GOT3 (cell line): ENCODE measurements at places on chromosomes 7 and 10.

- no peak for DNase-seq
Observed at GRCh38 chr10:107919626-107920235, 755.2 kb upstream of the SORCS1 start.

GRCh38 chr7:2521341-2521745, 1.8 kb downstream of the LFNG start:
- DNase-seq = no peak

DNA sequence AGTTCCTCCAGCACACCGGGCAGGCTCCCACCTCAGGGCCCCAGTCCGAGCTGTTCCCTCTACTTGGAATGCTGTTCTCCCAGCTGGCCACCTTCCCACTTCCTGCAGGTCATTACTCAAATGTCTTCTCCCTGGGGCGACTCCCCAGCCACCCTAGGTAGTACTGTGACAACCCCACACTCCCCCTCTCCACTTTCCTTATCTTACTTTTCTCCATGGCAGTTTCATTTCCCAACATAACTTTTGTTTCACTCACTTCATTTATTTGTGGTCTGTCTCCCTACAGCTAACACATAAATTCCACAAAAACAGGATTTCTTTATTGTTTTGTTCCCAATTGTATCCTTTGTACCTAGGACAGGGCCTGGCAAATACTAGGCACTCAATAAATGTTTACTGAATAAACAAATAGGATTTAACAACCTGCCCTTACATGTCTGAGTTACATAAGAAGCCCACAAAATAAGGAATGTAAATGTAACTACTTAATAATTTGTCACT, 76.5 kb downstream of the JAZF1 start:
- DNase-seq = no peak

- DNase-seq = no peak
Observed at GRCh38 chr7:39589323-39590111, 23.3 kb downstream of the YAE1 start.

- no peak for DNase-seq
Observed at GRCh38 chr10:93993782-93994437, at the start of gene PLCE1. Gene PLCE1 (plus strand): TSS chr10:93993931. CDS start chr10:94031047, 37,116 bp downstream.

- no peak for DNase-seq
Observed at GRCh38 chr7:53209129-53209528, 173.7 kb downstream of the POM121L12 start.

DNA sequence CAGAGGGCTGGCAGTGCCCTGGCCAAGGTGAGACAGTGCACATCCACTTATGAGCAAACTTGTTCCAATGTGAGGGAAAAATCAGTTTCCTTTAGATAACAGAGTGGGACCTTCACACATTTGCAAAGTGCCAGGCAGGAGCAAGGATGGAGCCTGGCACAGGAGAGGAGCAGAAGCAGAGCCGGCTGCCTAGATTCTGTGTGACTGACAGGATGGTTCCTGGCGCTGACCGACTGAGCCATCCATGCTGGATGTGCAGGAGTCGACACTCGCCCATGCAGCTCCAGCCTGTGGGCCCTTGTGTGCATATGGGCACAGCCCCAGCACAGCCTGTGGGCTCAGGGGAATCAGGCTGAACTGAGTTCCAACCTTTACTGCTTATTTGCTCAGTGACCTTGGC, 346.5 kb downstream of the GRID1 start:
- DNase-seq = no peak

GRCh38 chr7:116583653-116584052, 58.8 kb downstream of the CAV1 start:
- DNase-seq = no peak

DNA sequence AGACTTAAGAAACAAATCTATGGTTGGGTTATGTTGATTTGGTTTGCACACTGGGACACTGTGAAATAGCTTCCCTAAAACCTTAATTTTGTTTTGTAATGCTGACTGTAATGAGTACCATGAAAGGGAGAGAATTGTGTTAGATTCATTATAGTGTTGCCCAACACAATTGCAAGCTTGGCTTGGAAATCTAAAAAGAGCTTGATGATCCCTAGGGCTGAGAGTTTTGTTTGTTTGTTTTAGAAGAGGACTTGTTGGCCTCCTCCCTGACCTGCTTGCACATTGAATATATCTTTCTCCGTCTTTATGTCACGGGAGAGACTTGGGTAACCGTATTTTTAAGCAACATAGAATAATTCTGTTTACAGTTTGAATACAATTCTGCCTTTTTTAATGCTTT, 410.1 kb downstream of the ARL4A start:
- no peak for DNase-seq

GRCh38 chr10:99676895-99677294, 17.6 kb downstream of the ENTPD7 start:
- DNase-seq = no peak

GRCh38 chr7:24936121-24936824, 43.7 kb downstream of the OSBPL3 start:
- DNase-seq = no peak

DNA sequence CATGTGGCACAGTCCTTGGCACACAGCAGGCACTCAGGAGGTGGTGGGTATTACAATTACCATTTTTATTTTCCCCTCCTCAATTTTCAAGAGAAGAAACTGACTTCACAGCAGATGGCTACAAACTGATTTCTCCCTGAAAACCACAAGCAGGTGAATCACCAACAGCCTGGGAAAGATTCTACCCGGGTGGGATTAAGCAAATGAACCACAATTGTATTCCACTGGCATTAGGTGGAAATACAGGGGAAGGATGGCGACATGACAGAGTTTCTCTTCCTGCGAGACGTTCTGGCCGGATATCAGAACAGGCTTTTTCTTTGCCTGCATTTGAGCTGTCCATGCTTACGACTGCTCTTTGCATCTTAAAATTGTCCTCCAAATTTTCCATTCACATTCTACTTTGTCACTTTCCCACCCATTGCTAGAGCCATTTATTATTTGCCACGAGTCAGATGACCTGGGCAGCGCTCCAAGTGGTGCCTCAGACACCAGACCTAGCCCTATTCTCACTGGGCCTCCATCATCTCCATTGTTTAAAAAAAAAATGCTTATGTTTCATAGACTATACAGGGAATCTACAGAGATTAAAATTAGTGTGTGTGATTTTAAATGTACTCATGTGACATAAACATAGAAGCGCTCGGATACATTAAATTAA, 4.6 kb downstream of the DENND11 start:
- DNase-seq = no peak

DNA sequence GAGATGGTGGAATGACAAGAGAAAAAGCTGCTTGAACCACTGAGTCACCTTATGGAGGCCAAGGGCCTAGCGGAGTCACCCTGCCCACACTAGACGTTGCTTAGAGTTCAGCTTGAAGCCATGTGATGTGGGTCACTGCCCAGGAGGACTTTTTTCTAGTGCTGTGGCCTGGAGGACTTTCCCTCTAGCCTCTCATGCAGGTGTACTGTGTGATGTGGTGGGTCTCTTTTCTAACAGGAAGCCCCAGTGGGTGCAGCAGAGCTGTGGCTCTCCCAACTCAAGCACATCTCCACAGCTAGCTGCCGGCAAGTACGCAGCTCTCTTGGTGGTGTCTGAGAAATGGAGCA, 13.6 kb downstream of the POR start:
- DNase-seq = no peak

GRCh38 chr10:49243139-49243538, 54.9 kb upstream of the TMEM273 start:
- no peak for DNase-seq

- no peak for DNase-seq
Observed at GRCh38 chr7:39647816-39648215, 24.4 kb downstream of the RALA start.

DNA sequence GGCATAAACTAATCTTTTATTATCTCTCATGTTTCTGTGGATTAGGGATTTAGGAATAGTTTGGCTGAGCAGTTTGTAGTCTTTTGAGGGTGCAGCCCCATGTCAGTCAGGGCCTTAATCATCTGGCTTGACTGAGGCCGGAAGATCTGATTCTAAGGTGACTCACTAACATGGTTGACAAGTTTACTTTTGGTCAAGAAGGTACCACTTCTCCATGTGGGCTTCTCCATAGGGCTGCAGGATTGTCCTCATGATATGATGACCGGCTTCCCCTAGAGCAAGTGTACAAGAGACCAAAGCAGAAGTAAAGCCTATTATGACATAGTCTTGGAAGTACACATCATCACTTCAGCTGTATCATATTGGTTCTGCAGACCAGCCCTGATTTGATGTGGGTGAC, 45.9 kb upstream of the OIT3 start:
- DNase-seq = no peak

- DNase-seq = no peak
Observed at GRCh38 chr7:116197360-116197759, 13.0 kb upstream of the TES start.

DNA sequence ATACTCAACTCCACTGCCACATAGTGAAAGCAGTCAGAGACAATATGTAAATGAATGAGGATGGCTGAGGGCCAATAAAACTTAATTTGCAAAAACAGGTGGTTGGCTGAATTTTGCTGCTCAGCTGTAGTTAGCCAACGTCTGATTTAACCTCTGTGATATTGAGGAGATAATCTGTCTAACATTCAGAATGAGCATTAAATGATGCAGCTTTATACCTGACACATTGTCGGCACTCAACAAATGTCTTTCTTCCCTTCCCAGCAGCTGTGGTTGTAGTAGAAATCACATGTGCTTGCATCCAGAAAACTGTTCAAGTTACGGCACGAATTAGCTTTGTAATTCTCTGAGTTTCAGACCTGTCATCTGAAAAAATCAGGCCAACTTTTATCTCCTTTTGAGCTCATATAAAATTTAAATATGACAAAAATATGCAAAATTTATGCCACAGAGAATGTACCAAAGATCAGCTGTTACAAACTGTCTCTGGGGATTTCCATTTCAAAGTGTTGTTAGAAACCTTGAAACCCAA, 1239.7 kb downstream of the GATA3 start:
- no peak for DNase-seq

- DNase-seq = no peak
Observed at GRCh38 chr10:47289921-47290320, 10.1 kb upstream of the GDF10 start.

- no peak for DNase-seq
Observed at GRCh38 chr10:60662917-60663614, 115.2 kb upstream of the CDK1 start.

DNA sequence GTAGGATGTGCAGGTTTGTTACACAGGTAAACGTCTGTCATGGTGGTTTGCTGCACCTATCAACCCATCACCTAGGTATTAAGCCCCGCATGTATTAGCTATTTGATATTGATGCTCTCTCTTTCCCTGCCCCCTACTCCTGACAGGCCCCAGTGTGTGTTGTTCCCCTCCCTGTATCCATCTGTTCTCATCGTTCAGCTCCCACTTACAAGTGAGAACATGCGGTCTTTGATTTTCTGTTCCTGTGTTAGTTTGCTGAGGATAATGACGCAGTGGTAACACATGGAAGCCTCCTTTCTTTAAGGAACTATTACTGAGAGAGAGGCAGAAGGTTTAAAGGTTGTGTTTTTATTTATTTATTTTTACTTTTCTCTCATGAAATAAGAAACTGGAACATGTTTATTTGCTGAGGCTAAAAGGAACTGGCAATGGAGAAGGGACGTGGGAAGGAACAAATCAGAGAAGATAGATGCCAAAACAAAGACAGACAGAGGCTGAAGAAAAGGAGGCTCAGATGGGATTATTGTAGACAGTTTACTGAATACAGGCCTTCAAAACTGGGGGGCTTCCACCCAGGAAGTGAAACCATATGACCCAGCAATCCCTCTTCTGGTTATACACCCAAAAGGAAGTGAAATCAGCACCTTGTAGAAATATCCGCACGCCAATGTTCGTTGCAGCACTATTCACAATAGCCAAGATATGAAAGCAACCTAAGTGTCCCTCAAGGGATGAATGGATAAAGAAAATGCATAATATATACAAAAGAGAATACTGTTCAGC, 556.3 kb downstream of the GRM8 start:
- DNase-seq = no peak

GRCh38 chr10:2938869-2939268, 128.5 kb upstream of the PFKP start:
- DNase-seq = no peak

GRCh38 chr7:41024126-41024525, 678.8 kb downstream of the INHBA start:
- no peak for DNase-seq

DNA sequence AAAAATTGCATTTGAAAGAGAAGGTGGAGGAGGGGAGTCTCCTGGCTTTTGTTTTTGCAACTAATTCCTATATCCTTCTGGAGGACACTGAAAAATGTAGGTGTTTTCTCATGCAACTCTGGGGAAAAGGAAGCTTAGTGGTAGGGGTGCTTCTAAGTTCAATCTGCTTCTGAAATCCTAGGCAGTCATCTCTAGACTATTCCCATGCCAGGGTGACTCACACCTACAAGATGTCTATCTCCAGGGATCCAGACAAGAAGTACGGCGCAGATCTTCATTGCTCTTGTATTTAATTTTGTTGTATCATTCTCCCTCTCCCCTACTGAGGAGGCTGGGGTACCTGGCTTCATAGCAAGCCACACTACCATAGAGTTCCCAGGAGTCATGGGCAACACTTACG, 258.8 kb downstream of the PHF14 start:
- DNase-seq = no peak

- DNase-seq = no peak
Observed at GRCh38 chr10:36421992-36422391, 703.4 kb upstream of the ANKRD30A start.

- DNase-seq = no peak
Observed at GRCh38 chr7:6259257-6259656, 13.2 kb downstream of the CYTH3 start.

- DNase-seq = no peak
Observed at GRCh38 chr10:58806970-58807628, 294.4 kb downstream of the BICC1 start.

- DNase-seq = no peak
Observed at GRCh38 chr7:84177758-84178412, 16.7 kb downstream of the SEMA3A start.

DNA sequence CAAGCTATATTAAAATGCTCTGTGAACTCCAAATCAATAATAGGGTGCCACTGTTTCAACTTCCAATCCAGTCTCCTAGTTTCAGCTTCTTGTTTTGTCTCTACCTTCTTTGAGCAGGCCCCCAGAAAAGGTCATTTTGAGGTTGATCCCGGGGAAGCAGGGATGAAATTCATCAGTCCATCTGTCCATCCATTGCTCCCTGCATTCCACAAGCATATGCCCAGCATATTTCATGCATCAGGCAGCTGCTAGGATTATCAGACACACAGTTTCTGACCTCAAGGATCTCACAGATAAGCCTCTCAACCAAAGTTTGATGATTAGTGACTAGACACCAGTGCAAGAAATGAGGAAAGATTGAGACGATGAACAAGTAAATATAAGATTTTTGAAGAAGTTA, 186.6 kb upstream of the PDE1C start:
- no peak for DNase-seq

DNA sequence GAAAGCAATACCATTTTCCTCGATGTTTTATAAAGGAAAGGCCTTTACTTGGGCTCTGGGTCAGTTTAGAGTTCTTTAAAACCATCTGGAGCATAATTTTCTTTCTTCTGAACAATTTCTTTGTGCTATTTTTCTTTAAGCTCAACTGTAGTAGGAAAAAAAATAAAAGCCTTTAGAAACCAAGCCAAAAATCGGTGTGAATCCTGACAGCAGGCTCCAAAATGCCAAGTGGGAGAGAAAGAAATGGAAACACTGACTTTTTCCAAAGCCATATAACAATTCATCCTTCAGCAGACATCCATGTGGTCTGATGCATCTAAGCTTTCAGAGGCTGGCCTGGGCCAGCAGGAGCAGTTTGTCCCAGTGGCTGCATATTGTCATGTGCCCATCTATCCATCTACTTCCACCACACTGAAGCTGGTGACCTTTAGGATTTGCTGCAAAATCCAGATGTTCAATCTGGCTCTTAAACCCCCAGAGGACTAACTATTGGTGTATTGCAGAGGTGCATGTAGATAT, 23.0 kb upstream of the ITPRID1 start:
- DNase-seq = no peak

- no peak for DNase-seq
Observed at GRCh38 chr10:1365540-1366321, 309.5 kb downstream of the WDR37 start.
